ENCODE measurements at places on chromosomes 2 and 18. TPM values are rescaled to one million over a fixed set of nuclear protein-coding genes. Genes with fewer than 3 reads are reported as not detected.

The PTPRN gene
- total RNA-seq = 1.8 TPM

The ZNF513 gene
- total RNA-seq = 7.3 TPM

The ZNF892 gene
- 4.9 TPM for total RNA-seq

The RAX gene
- not detected for total RNA-seq

The RAB6C gene
- total RNA-seq = not detected

The C2orf15 gene
- total RNA-seq = not detected

The PRKCE gene
- total RNA-seq = 12.5 TPM

The ANKRD29 gene
- total RNA-seq = 6.1 TPM

The ADAM23 gene
- 7.8 TPM for total RNA-seq

The CDH19 gene
- not detected for total RNA-seq

The ERFE gene
- 3.4 TPM for total RNA-seq

The REG1A gene
- total RNA-seq = not detected

The RFTN2 gene
- 16.4 TPM for total RNA-seq

The SCN2A gene
- 18.5 TPM for total RNA-seq

The COLEC11 gene
- total RNA-seq = 0.09 TPM

The ZNF2 gene
- total RNA-seq = 6.9 TPM

The HOXD8 gene
- total RNA-seq = 0.45 TPM
